ENCODE measurements at places on chromosomes 3 and 15.

- no peak for DNase-seq
These were observed 223.2 kb upstream of the ONECUT1 start for GRCh38 chr15:53013329-53013728.

DNA sequence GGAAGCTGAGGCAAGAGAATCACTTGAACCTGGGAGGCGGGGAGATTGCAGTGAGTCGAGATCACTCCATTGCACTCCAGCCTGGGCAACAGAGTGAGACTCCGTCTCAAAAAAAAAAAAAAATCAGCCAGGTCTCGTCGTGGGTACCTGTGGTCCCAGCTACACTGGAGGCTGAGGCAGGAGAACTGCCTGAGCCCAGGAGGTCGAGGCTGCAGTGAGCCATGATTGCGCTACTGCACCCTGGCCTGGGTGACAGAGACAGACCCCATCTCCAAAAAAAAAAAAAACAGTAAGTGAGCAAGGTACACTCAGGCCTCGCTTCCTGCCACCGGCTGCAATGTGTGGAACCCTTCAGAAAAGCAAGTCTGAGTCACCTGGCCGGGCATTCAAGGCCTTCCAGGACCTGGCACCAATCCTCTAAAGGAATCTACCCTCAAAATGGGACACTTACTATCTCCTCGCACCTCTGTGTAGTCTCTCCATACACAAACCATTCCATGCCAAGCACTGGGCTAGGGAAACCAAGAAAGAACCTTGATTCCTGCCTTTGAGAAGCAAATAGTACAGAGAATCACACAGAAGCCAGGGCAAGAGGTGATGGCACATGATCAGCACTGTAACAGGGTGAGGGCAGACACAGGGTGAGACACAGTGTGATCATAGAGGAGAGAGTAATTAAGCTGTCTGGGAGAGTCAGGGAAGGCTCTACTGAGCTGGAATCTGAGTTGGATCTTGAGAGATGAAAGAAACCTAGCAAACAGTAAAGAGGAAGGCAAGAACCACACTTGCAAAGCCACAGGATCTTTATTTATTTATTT, 9.7 kb downstream of the SCAMP2 start:
- DNase-seq: no peak

GRCh38 chr3:180657094-180657493, 22.2 kb downstream of the CCDC39 start:
- DNase-seq: no peak

DNA sequence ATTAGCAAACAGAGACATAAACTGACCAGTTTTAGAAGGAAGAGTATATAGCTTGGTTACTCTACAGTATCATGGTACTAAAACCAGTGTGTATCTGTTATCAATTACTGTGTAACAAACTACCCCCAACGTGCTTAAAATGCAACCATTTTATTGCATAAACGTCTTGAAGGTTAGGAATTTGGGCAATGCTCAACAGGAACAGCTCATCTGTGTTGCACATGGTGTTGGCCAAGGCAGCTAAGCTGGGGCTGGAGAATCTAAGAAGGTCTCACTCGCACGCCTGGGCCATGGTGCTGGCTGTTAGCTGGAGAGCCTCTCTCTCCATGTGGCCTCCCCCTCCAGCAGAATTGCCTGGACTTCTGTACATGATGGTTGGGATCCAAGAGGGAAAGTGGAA, 81.2 kb upstream of the THBS1 start:
- no peak for DNase-seq

- DNase-seq: no peak
These were observed 799 bp downstream of the ABI3BP start for GRCh38 chr3:100992231-100993012.

- DNase-seq: no peak
These were observed 13.7 kb downstream of the MAP1A start for GRCh38 chr15:43531018-43531670.

DNA sequence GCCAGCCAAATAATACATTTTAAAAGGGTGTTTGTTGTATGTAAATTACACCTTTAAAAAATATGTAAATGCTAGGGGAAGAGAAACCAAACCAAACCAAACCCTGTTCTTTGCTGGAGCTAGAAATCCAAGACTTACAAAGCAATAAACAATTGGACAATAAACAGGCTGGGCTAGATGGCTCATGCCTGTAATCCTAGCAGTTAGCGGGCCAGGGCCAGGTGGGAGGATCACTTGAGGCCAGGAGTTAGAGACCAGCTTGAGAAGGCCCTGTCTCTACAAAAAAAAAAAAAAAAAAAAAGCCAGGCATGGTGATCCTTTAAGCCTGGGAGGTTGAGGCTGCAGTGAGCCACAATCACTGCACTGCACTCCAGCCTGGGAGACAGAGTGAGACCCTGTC, 12.5 kb downstream of the STOML1 start:
- no peak for DNase-seq

DNA sequence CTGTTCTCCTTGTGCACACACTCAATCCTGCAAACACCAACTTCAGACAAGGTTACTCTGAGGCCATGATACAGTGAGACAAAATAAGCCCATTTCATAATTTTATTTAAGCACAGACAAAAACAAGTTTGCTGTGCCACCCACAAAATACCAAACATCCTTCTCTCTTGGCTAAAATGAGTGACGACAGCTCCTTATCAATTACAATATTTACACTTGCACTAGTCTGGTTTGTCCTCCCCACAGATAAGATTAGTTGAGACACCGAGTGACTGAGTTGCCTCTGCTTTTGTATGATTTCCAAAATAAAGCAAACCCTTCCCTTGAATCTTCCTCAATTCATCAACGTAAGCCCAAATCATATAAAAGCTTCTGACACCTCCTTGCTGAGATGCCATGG, 233.5 kb upstream of the ATP10A start:
- DNase-seq: no peak

DNA sequence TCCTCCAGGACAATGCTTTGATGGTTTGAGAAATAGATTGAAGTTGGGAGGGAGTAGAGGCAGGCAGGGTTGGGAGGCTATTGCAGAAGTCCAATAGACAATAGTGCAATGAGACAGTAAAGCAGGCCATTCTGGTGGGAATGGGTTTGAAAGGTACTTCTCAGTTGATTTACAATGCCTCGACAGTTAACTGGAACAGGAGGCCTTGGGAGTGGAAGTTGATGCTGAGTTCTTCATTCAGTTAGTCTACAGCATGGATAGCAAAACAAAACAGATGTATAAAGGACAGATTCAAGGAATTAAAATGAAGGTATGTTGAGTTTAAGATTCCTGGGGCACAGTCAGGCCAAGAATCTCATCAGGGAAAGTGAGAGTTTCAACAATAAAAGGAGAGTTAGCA, 6.8 kb upstream of the PLCL2 start:
- DNase-seq: no peak

GRCh38 chr3:44120721-44121582, 120.7 kb upstream of the TOPAZ1 start:
- DNase-seq: no peak

GRCh38 chr3:32596282-32596908, 25.7 kb upstream of the DYNC1LI1 start:
- no peak for DNase-seq

- DNase-seq: peak; percentile 11
These were observed 802.6 kb upstream of the ALCAM start for GRCh38 chr3:104564045-104564643.

DNA sequence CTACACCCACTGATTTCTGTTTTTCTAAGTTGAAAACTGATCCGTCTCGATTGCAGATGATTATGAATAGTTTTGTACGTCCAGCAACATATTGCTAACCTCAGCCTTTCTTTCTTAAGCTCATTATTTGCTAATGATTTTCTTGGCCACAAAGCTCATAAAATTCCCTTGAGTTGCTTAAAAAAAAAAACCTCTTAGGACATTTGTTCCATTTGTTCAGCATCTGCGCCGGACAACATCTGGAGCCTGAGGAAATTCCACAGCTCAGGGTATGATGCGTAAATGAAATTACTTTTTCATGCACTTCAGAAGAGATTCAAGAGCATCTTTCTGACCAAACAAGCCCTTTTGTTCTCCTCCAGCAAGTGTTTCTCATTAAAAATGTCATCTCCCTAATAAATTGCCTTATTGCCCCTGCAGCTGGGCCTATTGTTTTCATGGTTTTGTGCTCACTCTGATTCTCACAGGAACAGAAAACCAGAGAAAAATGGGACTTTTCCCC, 249.1 kb upstream of the MCTP2 start:
- no peak for DNase-seq

- DNase-seq: no peak
These were observed 4.6 kb downstream of the TCTA start for GRCh38 chr3:49416867-49417266.

GRCh38 chr3:120841264-120841663, 66.7 kb upstream of the STXBP5L start:
- DNase-seq: no peak
